ENCODE measurements at places on chromosomes 11 and 22.

DNA sequence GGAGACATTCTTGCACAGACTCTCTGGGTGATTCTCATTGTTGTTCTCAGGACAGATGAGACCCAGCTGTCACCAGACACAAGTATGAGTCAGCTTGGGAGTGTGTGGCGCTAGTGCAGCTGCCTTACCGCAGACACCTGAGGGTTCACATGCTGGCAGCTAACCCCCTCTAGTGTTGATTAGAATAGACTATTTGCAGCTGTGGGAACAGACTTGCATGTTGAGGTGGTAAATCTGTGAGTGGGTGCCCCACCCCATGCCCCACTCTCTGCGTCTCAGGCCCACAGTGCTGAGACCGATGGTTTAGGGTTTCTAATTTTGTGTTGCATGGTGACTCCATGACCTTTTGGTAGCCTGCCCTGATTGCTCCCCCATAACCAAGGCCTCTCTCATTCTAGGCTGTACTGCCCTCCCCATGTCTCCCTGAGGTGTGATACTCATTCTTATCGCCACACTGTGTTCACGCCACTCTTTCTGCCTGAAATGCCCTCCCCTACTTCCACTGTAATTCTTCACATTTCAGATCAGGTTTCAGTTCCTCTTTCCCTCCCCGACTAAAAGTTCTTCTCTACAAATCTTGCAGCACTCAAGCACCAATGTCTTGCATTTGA lies 73.7 kb upstream of the KIRREL3 start:
- DNase-seq, result no peak

DNA sequence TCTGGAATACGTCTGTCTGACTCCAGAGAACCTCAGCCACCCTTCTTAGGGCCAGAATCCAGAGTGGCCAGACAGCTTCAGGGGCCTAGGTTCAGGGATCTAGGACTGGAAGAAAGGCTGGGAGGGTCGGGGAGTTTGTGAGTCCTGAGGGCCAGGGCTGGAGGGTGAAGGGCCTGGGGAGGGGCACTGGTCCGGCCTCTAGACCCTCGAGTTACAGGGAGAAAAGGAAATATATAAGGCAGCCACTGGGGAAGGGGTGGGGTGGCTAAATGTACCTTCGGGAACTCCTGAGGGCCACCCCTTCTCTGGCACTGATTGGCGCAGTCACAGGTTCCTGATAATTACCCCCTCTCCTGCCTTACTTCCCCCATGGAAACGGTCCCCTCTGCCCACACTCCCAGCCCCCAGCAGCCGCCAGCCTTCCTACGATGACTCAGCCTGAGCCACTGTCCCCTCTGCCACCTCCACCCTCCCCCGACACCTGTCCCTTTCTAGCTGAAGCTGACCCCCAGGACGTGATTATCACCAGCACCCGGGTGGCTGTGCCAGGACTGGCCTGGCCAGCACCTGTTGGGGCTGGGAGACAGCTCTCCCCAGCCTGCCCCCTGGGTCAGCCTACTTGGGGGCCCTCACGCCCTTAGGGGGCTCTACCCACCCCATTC lies 26.4 kb downstream of the MB start:
- DNase-seq, result no peak

DNA sequence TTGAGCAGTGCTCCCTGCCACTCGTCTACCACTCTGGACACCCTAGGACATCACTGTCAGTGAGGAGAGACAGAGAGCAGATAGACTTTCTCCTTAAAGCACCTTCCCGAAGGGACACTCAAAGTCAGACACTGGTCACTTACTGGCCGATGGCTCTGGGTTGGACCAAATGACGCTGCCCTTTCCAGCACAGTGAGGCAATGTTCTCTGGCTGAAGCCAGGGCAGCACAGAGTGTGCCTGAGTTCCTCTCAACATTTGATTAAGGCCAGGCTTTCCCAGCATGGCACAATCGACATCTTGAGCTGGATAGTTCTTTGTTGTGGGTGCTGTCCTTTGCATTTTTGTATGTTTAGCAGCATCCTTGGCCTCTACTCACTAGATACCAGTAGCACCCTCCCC lies 206.2 kb downstream of the CSNK2A3 start:
- DNase-seq, result no peak

DNA sequence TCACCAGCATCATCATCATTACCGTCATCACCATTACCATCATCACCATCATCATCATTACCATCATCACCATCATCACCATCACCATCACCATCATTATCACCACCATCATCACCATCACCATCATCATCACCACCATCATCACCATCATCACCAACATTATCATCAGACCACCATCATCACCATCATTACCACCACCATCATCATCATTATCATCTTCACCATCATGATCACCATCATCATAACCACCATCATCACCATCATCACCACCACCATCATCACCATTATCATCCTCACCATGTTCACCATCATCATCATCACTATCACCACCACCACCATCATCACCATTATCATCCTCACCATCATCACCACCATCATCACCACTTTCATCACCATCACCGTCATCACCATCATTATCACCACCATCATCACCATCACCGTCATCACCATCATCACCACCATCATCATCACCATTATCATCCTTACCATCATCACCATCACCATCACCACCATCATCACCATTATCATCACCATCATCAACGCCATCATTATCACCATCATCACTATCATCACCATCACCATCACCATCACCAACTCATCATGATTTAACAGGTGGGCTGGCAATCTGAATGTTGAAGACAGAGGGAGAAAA lies 2.4 kb upstream of the MYEOV start:
- no peak for DNase-seq

DNA sequence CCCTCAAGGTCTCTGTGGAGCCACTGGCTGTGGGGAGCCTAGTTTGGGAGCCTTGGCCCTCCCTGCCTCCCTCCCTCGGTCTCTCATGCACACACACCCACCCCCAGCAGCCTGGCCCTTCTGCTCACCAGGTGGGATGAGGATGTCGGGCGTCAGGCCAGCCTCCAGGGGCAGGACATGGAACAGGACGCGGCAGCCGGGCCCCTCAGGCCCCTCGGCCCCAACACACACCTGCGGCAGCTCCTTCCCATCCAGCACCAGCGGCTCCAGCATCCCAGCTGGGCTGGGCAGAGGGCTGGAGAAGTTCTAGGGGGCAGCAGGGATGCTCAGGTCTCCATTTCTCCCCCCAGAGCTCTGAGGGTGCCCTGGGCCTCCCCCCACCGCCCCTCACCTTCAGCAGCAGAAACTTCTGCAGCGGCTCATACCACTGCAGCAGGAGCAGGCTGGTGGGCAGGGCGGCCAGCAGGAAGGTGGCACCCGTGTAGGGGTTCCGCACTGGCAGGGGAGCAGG lies 11.2 kb downstream of the MAP4K2 start:
- no peak for DNase-seq

GRCh38 chr11:62806611-62807121 lies 1.4 kb upstream of the NXF1 start:
- no peak for DNase-seq

DNA sequence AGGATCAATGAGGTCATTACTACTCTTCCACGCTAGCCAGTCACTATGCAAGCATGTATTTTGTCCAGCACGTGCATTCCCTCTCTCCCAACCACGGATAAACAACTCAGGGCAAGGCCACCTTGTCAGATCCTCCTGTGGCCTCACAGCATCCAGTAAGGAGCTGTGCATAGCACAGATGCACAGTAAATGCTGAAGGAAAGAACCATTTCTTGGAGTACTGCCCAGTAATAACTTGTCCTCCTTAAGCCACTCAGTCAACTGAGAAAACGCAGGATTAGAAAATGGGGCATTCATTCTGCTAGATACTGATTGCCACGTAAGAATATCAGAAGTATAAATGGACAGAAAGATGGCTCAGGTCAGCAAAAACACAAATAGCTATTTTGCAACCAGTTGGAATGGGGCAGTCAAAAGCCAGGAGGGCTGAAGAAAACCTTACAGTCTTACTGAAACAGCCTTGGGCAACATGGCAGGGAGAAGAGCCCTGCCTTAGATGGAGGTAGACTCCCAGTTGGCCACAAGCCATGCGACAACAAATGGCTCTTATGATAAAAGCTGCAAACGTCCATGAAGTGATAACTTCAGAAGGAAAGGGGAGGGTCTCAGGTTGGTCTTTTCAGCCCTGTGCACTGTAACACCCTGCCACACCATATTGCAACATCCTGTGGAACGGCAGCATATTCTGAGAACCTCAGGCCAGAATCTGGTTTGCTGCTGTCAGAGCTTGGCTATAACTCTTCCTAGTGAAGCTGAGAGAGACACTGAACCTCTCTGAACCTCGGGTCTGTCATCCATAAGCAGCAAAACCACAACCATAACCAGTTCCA lies 23.0 kb downstream of the PC start:
- no peak for DNase-seq

GRCh38 chr22:24516301-24516737 lies 21.2 kb downstream of the UPB1 start:
- DNase-seq, result no peak

DNA sequence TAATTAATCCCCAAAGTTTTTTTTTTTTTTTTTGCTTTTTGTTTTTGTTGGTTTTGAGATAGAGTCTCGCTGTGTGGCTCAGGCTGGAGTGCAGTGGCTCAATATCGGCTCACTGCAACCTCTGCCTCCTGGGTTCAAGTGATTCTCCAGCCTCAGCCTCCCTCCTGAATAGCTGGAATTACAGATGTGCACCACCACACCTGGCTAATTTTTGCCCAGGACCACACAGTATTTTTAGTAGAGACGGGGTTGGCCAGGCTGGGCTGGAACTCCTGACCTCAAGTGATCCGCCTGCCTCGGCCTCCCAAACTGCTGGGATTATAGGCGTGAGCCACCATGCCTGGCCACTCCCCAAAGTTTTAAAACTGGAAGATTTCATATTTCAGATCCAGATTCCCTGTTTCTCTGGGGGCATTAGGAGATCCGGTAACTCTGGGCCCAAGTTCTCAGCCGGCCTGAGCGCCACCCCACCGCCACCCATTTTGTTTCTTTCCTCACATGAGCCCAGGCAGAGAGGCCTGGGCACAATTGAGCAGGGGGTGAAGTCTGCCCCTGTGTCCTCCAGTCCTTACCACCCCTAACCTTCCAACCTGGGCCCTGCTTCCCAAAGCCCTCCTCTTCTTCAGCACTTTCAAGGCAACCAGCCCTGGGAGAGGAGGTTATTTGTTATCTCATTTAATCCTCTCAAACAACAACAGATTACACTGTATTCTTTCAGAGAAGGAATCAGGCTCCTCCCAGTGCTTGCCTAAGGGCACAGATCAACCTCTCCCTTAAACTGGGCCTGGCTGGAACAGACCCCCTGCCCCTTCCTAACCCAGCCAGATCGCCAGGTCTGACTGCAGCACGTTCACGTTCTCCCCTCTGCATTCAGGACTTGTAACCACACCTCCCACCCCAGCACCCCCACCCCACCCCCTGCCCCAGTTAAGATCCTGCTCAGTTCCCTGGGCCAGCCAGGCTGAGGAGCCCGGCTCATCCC lies 1.9 kb upstream of the CSNK1E start:
- DNase-seq, result no peak

DNA sequence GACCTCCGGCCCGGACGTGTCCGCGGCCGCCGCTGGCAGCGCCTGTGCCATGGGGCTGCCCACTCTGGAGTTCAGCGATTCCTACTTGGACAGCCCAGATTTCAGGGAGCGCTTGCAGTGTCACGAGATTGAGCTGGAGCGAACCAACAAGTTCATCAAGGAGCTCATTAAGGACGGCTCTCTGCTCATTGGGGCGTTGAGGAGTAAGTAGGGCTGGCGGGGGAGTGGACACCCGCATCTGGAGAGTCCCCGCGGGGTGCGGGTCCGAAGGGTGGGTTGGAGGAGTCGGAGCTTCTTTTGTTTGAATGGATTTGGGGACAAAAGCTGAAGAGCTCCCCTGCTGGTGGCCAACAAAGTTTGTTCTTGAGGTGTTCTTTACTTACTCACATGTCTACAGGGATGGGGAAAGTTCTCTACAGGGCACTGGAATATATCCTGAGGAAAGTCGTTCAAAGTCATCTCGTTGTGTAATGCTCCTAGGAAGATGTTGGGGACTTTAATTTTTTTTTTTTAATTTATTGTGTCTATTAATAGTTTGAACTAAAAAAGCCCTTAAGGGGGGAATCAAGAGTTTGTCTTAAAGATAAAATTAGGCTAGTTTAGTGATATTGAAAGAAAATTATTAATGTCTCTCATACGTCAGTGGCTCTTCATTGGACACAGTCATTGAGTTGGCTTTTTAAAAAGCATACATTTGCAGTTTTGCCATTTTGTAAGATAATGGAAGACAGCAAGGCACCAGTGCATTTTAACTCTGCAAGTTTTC lies 725 bp downstream of the ARHGAP42 start:
- peak; percentile 3 for DNase-seq

DNA sequence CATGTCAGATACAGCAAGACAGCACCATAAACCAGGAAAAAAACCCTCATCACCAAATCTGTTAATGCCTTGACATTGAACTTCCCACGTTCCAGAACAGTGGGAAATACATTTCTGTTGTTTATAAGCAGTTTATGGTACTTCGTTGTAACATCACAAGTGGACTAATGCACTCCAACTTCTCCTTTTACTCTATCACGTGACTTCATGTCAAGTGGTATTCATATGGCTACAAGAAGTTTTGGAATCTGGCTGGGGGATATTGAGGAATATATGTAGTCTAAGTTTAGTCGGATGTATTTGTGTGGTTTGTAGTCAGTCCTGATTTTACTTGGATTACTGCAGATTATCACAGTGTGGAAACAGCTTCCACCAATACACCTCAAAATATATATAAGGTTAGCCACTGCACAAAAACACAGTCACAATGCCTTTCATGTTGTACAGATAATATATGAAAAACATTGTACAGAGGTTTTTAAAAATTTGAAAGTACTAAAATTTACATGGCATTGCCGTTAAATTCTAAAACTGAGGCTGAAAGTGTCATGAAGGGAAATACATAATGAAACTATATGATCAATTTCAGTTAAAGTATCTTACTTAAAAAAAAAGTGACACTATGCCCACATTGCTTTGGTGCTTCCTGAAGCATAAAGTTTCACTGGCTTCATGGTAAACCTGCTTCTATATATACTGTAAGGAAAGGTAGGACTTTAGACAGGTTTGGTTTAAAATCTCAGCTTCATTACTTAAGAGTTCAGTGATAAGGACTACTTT lies 134.1 kb downstream of the CASP12 start:
- no peak for DNase-seq

GRCh38 chr11:118398791-118399559 lies 2.4 kb upstream of the ATP5MG start:
- no peak for DNase-seq

All from NCI-H748 treated with DMSO at 0.1 percent for 48 hours (cell line).